ENCODE measurements at places on chromosomes 2 and 18. TPM values are rescaled to one million over a fixed set of nuclear protein-coding genes. Genes with fewer than 3 reads are reported as not detected.

DNA sequence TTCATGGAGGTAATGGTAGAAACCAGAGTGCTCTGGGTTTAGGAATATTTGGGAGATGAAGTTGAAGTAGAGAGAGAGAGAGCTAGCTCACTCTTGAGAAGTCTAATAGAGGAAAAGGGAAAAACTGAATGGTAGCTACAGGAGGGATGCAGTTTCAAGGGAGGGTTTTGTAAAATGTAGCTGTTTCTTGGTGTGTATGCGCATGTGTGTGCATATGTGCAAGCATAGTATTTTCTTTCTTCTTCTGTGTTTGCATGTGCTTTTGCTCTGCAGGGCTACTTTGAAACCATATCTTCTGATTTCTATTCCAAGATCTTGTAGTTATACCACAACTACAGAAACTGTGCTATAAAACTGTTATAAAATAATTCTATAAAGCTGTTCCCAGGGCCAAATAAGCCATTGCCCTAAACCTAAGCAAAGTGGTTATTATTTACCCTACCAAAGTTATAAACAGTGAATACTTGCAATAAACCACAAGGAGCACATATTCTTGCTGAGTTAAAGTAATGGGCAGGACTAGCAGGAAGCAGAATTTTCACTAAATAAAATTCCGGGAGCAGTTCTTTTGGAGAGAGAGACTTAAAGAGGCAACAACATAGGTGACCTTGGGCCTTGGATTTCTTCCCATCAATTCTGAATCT is 145.3 kb upstream of the ZNF521 start:
- DNase-seq: no peak

Gene MROH2A
- total RNA-seq: not detected

Gene ATOH8
- 69.4 TPM for total RNA-seq

Gene MAIP1
- 19.3 TPM for total RNA-seq

Gene UGT1A3
- total RNA-seq: not detected

Gene PCBP1
- total RNA-seq: 399 TPM

DNA sequence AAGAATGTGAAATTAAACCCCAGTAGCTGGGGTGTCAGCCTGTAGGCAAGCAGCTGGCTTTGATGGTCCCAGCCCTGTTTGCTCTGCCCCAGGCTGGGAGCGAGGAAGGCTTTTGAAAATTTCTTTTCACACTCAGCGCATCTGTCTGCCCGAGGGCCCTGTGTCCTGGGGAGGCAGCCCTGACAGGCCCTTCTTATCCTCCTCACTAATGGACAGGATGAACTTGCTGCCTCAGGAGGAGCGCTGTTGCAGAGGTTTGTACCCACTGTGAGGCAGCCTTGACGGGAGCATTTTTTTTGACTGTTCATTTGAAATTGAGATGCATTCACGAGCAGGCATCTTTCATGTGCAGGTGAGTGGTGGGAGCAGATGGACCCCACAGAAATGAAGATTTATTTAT is 62.4 kb downstream of the SERPINB8 start:
- no peak for DNase-seq

Gene REL
- total RNA-seq: 24.5 TPM

Gene ZAP70
- total RNA-seq: 1.3 TPM

- DNase-seq: no peak
Observed at GRCh38 chr2:142876423-142876822, 1.0 kb upstream of the KYNU start.

DNA sequence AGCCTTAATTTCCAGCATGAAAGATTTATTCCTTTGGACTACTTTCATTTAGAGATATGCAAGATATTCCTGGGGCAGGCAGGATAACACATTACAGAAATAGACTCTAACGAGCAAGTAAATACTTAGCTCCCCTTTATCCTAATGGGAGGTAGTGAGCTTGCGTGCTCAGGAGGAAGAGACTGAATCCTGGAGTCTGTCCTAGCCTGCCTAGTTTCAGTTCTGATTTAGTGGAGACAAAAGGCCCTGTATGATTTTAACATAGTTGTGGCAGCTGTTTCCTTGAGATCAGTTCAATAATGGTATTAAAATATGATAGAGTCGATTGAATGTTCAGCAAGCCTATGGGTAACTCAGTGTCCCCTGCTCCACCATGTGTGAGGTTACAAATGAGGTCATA is 109.5 kb downstream of the FMNL2 start:
- DNase-seq: no peak

- DNase-seq: peak; percentile 93
Observed at GRCh38 chr18:48676756-48677368, 138.0 kb downstream of the CTIF start.

Gene CYRIA
- total RNA-seq: 22.4 TPM

Gene CMPK2
- 8.7 TPM for total RNA-seq

DNA sequence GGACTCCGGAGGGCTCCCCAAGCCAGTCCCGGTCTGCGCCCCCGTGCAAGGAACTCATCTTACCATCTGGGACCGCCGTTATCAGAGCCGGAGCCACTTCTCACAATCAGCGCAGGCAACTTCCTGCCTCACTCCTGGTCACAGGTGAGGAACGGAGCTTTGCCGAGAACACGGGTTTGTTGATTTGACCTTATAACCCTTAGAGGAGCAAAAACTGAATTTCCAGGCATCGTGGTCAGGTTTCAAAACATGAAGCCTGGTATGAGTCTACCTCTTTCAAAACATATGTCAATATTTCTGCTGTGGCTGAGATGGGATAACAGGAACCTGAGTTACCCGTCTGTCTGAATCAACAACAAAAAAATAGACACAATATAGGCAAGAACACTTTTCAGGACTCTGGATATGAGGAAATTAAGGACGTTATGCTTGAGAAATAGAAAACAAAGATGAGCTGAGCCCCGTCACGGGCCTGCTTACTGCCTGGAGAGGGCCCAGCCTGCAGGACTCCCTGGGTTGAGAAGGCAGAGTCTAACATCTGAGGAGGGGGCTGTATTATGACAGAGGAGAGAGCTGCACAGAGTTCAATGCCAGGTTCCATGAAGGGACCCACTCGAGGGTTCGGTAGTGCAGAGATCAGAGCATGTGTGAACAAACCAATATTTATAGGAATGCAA is 148.7 kb downstream of the NDUFA10 start:
- DNase-seq: peak; percentile 87

Gene SERPINB4
- not detected for total RNA-seq

DNA sequence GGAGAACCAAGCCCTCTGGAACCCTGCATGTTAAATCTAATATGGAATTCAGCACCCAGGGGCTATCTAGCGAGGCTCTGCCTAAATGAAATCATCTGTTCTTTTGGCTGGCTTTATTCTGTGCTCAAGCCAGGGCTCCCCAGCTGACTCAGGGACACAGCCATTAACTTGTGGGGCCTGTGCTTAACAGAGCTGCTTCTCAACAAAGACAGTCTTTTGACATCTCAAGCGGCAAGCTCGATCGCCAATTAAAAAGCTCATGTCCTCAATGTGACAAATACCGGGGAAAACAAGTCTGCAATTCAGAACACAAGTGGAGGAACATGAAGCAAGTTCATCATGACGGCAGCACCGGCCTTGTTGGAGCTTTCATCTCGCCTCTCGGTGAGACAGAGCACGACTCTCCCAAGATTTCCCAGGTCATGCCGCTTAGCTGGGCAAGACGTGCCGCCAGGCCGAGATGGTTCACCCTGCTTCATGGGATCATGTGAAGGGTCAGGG is 64.9 kb downstream of the KLHL29 start:
- no peak for DNase-seq

DNA sequence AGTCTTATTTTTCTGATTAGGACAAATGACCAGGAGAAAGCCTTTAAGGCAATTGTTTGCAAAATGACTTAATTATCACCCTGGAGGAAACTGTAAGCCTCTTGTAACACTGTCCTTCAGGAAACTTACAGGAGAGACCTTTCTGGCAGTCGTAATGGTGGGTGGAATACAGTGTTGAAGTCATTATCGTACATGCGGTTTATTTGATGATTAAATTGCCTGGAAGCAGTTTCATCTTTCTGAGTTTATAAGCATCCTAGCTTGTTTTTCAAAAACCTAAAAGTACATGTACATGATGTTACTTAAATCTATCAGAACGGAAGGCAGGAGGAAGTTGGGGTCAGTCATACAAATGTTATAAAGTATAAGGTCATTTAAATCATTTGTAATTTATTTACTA is 86.2 kb upstream of the RAB27B start:
- DNase-seq: no peak

GRCh38 chr2:231874944-231875343 is 51.3 kb downstream of the NPPC start:
- DNase-seq: no peak

DNA sequence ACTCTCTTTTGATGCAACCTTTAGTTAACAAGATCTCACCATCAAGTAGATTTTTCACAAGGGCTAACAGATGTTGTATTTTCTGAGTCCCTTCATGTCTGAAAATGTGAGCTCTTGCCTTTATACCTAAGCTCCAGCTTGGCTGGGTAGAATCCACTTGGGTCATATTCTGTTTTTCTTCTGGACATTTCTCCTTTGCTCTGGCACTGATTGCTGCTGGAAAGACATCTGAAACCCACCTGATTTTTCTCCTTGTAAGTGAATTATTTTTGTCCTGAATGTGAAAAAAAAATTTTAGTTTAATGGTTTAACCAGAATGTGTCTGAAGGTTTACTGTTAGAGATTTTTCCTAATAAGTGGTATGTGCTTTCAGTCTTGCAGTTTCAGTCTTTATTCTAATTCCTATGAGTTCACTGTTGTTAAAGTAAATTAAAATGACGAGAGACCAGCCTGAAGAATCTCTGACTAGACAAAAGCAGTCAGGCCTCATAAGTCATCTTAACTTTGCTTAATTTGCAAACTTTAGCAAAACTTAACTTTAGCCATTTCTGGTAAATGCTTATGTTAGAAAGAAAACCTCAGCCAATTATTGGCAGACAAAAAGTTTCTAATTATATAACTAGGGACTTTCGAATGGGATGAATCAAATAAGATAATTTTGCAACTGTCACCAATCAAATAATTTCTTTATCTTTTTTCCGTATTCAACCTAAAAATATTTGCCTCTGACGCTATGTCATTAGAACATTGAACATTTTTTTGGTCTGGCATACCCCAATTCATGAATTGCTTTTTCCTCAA is 70.8 kb downstream of the ACAA2 start:
- no peak for DNase-seq

GRCh38 chr18:63177259-63177658 is 142.3 kb downstream of the BCL2 start:
- DNase-seq: no peak

- no peak for DNase-seq
Observed at GRCh38 chr2:227411320-227411989, 23.7 kb upstream of the SCYGR1 start.

DNA sequence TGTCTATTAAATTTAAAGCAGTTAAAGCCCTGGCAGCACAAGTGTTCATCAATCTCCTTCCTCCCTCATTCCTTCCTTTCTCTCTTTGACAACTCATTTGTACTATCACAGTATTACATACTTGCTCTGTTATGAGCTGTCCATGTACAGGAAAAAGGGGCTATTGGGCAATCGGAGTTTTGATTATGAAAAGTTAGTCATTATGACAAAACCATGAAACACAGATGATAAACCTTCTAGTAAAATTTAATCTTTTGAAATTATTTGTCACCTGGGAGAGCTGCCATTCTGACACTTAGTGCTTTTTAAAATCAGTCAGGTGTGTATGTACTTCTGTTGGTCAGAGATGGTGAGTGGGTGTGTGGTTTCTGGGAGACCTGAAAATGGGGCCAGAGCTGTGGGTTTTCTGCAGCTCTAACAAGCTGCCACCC is 39.4 kb downstream of the MAP4K4 start:
- no peak for DNase-seq

Gene SULT1C2
- total RNA-seq: 0.64 TPM

GRCh38 chr2:162172802-162173370 is 20.8 kb upstream of the GCG start:
- DNase-seq: no peak

Gene FOXI3
- not detected for total RNA-seq

GRCh38 chr2:198127627-198128026 is 323.2 kb downstream of the PLCL1 start:
- no peak for DNase-seq

- DNase-seq: no peak
Observed at GRCh38 chr2:99880148-99880963, 262.0 kb downstream of the AFF3 start.

DNA sequence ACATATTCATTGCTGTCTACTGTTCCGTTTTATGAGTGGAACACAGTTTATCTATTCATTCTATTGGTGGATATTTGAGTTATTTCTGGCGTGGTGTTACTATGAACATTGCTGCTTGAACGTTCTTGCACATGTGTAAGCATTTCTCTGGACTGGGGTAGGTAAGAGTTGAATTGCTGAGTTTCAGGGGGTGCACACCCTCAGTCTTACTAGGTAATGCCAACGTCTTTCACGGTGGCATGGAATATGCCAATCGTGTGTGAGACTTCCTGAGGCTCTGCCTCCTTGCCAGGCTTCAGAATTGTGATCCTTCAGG is 56.4 kb upstream of the TXNDC2 start:
- DNase-seq: no peak

DNA sequence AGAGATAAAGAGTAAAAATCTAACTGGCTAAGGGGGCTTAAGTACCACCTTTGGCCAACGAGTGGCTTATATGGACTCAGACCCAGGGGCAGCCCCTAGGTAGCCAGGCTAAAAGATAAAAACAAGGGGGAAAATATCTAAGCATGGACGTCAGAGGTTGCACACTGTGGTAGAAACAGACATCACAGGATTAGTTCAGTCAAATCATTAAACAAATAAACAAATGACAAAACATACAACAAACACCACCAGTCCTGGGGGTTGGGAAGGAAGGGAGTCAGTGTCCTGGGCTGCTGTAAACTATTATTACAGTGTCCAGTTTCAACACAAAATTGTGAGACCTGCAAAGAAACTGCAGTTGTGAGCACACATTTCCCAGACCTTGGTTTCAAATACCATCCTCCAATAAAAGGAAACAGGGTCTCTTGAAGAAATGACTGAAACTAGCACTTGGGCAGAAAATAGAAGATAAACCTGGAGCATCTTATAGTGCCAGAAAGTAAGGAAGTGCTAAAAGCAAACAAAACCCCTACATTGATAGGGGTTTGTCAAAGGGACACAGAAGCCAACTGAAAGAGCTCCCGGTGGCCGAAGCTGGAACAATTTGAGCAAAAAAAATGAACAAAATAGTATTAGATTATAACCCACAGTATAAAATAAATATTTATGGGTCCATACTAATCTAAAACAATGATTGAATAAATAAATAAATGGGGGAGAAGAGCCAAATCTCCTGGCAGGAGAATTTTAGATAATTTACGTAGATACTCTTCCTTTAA is 154.8 kb upstream of the KLF7 start:
- no peak for DNase-seq

DNA sequence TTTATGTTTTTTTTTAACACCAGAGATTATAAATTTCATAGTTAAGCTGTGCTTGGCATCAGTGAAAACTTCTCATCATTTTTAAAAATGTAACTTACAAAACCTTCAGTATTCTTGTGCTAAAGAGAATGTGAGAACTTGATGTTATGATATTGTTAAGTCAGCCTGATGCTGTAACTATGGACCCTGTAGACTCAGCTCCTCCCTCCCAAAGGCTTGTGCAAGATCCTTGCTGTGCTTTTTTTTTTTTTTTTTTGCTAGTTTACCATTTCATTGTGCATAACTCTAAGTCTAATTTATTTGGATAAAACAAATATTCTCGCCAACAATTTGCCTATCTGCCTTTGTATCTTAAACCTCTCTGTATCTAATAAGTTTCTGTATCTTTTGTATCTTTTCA is 12.9 kb upstream of the TFPI start:
- no peak for DNase-seq

Gene HADHB
- 224 TPM for total RNA-seq

Data from mesenteric fat pad (tissue), 1 donor.